ENCODE measurements at places on chromosomes 1 and 21. TPM values are rescaled to one million over a fixed set of nuclear protein-coding genes. Genes with fewer than 3 reads are reported as not detected.
A peak's percentile ranks its signal among the peaks of the same experiment; 100 is the strongest.

The CELA2B gene
- not detected for total RNA-seq

GRCh38 chr1:2356911-2357845 is 34.2 kb downstream of the MORN1 start:
- no peaks in the 10 kb centered on the region for H3K27me3 ChIP-seq
- peaks cover 8% of the 10 kb centered on the region for H3K4me1 ChIP-seq
- no peak for DNase-seq

GRCh38 chr1:74584185-74584584 is 71.8 kb upstream of the LRRC53 start:
- H3K4me3 ChIP-seq = no peak overlapping the region
- DNase-seq = no peak
- peaks cover 3% of the 10 kb centered on the region for H3K27me3 ChIP-seq
- no peak overlapping the region for H3K27ac ChIP-seq
- H3K4me1 ChIP-seq = no peaks in the 10 kb centered on the region
- H3K36me3 ChIP-seq = no peaks in the 10 kb centered on the region

- H3K27me3 ChIP-seq = no peaks in the 10 kb centered on the region
- H3K36me3 ChIP-seq = peaks cover 3% of the 10 kb centered on the region
- H3K27ac ChIP-seq = peak overlapping the region; percentile 89
- peak; percentile 89 for DNase-seq
- H3K4me3 ChIP-seq = no peak overlapping the region
Observed at GRCh38 chr21:43585924-43586413, 73.3 kb downstream of the HSF2BP start.

DNA sequence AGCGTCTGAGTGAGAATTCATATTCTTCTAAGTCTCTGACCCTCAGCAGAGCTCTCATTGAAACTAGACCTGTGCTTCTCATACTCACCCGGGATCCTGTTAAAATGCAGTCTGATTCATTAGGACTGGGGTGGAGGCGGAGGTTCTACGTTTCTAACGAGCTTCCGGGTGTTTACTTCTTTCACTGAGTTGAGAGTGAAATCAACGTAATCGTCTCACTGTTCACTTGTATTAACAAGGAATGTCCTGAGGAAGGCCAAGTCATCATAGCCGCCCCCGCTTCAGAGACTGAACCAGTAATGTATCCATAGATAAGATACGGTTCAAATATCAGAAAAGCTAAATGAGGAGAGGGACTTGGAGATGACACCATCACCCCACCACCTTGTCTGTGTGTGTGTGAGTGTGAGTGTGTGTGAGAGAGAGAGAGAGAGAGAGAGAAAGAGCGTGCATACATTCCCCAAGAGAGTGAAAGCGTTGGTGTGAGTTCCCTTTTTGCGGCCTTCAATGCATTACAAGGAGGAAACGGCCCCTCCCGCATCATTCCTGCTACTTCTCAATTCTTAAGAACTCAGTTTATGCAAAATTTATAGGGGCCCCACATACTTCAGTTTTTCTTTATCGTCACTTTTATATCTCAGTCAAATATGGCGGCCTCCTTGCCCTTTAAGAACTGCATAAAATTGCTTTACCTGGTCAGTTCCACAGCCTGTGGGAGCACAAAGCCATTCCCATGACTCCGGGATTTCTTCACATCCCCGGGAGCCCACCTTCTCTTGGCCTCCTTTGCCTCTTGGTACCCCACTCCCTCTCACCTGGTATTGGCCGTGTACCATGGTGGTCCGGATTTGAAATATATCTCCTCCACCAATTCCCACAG is 19.8 kb downstream of the KMO start:
- H3K4me3 ChIP-seq = no peak overlapping the region
- no peak for DNase-seq
- no peaks in the 10 kb centered on the region for H3K4me1 ChIP-seq
- H3K27me3 ChIP-seq = peaks cover 32% of the 10 kb centered on the region
- H3K36me3 ChIP-seq = no peaks in the 10 kb centered on the region
- H3K27ac ChIP-seq = no peak overlapping the region

The BSND gene
- total RNA-seq = not detected

- peak overlapping the region; percentile 41 for H3K27ac ChIP-seq
- peak; percentile 92 for DNase-seq
- H3K4me1 ChIP-seq = peaks cover 38% of the 10 kb centered on the region
- H3K36me3 ChIP-seq = no peaks in the 10 kb centered on the region
- H3K27me3 ChIP-seq = no peaks in the 10 kb centered on the region
- peak overlapping the region; percentile 78 for H3K4me3 ChIP-seq
Observed at GRCh38 chr1:1021010-1021919, 1.3 kb downstream of the AGRN start.

DNA sequence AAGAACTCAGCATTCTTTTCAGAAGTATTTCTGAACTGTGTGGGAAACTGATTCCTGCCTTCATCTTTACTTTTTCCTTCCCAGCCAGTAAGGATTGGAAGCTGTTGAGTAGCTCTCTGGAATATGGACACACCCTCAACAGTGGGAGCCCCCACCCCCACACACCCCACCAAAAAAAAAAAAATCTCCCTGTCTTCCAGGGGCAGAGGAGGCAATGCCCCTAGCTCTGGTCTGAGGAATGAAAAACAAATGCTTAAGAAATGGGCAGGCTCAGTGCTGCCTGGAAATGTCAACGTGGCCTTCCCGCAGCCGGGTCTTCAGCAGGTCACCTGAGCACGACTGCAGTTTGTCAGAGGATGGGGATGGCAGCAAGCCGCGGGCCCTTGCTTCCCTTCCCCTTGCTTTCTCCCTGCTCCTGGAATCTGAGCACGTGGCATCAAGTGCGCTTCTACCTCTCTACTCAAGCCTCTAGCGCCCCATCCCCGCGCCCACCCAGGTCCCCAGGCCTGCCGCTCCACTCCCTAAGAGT is 479 bp downstream of the RGS16 start:
- H3K27me3 ChIP-seq = peaks cover 7% of the 10 kb centered on the region
- H3K27ac ChIP-seq = no peak overlapping the region
- H3K4me1 ChIP-seq = peaks cover 17% of the 10 kb centered on the region
- H3K36me3 ChIP-seq = peaks cover 3% of the 10 kb centered on the region
- H3K4me3 ChIP-seq = peak overlapping the region; percentile 62
